Type B pancreatic cell (in vitro differentiated cells): ENCODE measurements at places on chromosomes 1 and 21. TPM values are rescaled to one million over a fixed set of nuclear protein-coding genes. Genes with fewer than 3 reads are reported as not detected.

The LYPD8 gene
- not detected in 2 replicates for total RNA-seq

DNA sequence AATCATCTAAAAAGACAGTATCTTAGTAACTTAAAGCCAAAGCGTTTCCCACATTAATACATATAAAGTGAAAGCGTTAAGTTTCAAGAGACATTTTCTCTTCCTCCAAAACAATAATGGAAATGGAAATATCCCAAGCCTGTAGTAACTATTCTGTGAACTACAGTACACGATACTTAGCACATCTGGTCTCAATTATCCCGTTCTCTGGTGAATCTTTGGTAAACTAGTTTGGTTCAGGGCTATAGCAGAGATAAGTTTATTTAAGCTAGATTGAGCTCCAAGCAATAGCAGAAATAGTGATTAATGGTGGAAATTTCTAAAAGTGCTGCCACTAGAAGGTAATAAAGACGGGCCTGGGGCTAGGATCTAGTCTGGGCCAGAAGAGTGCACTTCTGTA is 55.2 kb downstream of the PCNX2 start:
- peaks cover 11% of the 10 kb centered on the region for H3K36me3 ChIP-seq
- peaks cover 41% of the 10 kb centered on the region for H3K4me1 ChIP-seq
- no peak overlapping the region for H3K27ac ChIP-seq
- no peak overlapping the region for H3K4me3 ChIP-seq
- no peaks in the 10 kb centered on the region for H3K27me3 ChIP-seq
- DNase-seq: no peak

GRCh38 chr1:81756872-81757271 is 43.9 kb upstream of the ADGRL2 start:
- H3K36me3 ChIP-seq: no peaks in the 10 kb centered on the region
- no peak for DNase-seq
- no peak overlapping the region for H3K27ac ChIP-seq

DNA sequence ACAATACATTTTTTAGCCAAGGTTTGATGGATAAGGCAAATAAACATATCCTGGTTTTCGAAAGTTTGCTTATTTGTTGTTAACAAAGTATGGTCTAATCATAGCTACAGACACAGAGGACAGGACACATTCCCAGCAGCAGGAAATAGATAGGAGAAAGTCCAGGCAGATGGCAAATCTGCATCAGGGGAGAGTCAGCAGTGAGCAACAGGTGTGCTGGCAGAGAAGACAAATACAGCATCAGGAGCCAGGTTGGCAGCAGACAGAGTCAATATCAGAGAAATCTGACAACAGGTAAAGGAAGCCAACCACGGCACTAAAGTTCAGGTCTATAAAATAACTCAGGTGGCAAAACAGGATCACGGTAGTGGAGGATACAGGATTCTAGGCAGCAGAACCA is 210.7 kb upstream of the PTBP2 start:
- DNase-seq: no peak
- peaks cover 21% of the 10 kb centered on the region for H3K4me1 ChIP-seq
- H3K27ac ChIP-seq: no peak overlapping the region
- no peak overlapping the region for H3K4me3 ChIP-seq

The C1orf210 gene
- 9.9 and 17.2 TPM in 2 replicates for total RNA-seq

- H3K27ac ChIP-seq: peak overlapping the region; percentile 47
- peak overlapping the region; percentile 90 for H3K4me3 ChIP-seq
Measured at GRCh38 chr1:170660871-170661645, 2.9 kb upstream of the PRRX1 start.

DNA sequence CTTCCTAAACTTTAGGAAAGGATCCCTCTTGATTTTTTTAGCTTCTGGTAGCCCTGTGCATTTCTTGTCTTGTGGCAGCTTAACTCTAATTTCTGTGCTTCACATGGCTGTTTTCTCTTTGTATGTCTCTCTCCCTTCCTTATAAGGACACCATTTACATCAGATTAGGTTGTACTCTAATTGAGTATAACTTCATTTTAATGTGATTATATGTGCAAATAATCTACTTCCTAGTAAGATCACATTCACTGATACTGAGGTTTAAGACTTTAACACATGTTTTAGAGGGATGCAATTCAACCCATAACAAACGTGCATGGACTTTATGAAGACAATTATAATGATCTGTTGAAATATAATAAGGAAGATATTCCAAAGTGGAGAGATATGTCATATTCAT is 46.7 kb downstream of the RGS4 start:
- DNase-seq: no peak
- H3K4me1 ChIP-seq: no peaks in the 10 kb centered on the region
- no peaks in the 10 kb centered on the region for H3K36me3 ChIP-seq
- H3K27me3 ChIP-seq: no peaks in the 10 kb centered on the region
- no peak overlapping the region for H3K4me3 ChIP-seq

The AXDND1 gene
- 1.4 TPM in 1 of 2 replicates, not detected in the other for total RNA-seq
